ELR (cell line): ENCODE measurements at places on chromosomes 1 and 21.
A peak's percentile ranks its signal among the peaks of the same experiment; 100 is the strongest.

GRCh38 chr1:17573518-17574041, 34.1 kb downstream of the ARHGEF10L start:
- DNase-seq, result no peak

GRCh38 chr1:161710560-161710959, 3.5 kb downstream of the FCRLA start:
- DNase-seq, result no peak

DNA sequence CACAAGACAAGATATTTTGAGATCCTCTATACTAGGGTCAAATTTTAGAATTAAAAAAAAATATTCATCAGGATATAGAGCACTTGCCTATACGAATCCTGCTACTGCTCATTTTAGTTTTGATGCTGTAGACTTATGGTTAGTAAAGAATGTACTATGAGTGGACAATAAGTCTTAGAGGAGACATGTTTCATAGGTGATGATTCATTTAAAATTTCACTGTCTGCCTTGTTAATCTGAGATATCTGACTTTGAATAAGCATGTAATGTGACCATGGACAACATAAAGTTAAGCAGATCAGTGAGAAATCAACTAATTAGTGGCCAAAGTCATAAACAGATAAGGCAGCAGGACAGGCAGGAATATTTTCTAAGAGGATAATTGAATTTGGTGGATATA, 106.8 kb upstream of the HP1BP3 start:
- DNase-seq, result peak; percentile 5

DNA sequence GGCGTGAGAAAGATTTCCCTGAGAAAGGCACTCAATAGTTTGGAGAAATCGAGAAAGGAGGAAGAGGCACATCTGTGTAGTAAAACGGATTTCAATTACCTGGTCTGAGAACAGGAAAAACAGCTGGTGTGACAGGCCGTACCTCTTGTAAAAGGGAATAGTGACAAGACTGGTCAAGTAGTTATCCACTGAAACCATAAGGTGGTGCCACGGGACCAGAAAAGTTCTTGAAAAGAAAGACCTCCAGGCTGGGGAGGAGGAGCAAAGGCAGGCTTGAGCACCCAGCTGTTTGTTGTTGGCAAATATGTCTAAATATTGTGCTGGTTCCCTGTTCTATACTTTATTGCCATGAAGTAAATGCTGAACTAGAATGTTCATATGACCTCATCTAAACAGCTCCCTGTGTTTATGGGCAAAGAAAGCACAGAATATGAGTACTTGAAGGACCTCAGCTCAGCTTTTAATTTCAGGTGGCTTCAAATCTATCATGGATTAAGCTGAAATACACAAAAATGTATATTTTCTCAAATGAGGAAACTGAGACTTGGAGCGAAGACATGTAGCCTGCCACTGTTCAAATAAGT, 4.0 kb downstream of the HAO2 start:
- peak; percentile 59 for DNase-seq
